ENCODE measurements at places on chromosomes 5 and 9. TPM values are rescaled to one million over a fixed set of nuclear protein-coding genes. Genes with fewer than 3 reads are reported as not detected.

GRCh38 chr9:35945341-35946018, 12.5 kb downstream of the OR2S2 start:
- peak; percentile 72 for DNase-seq

DNA sequence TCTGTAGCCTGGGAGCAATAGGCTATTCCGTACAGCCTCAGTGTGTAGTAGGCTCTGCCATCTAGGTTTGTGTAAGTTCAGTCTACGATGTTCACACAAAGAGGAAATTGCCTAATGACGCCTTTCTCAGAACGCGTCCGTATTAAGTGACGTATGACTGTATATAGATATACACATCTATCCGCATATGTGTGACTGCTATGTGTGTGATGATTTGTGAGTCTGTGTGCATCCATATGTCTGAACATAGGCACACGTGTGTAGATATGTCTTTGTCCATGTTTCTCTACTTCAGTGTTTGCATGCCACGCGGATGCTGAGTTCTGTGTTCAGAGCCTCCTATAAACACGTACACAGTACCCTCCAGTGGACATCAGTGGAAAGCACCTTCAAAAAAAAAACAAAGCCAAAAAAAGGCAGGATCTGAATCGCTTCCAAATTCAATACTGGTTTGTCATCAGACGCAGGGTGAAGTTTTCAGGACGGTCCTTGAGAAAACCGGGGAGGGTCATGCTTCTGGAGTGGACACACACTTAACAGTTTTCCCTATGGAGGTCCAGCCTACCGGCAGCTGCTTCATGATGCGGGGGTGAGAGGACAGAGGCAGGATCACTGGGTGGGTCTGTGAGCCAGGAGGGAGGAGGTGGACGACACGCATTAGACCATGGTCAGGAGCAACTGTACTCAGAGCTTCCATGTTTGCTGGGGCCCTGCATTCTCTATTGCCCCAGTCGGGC, 29.5 kb upstream of the ALDH1B1 start:
- DNase-seq: peak; percentile 10

- DNase-seq: no peak
These were observed 71.3 kb downstream of the NDFIP1 start for GRCh38 chr5:142179776-142180387.

ACTBL2 gene
- 0.45 TPM for total RNA-seq
